ENCODE measurements at places on chromosomes 7 and 10. TPM values are rescaled to one million over a fixed set of nuclear protein-coding genes. Genes with fewer than 3 reads are reported as not detected.

The TAS2R40 gene
- not detected for total RNA-seq

DNA sequence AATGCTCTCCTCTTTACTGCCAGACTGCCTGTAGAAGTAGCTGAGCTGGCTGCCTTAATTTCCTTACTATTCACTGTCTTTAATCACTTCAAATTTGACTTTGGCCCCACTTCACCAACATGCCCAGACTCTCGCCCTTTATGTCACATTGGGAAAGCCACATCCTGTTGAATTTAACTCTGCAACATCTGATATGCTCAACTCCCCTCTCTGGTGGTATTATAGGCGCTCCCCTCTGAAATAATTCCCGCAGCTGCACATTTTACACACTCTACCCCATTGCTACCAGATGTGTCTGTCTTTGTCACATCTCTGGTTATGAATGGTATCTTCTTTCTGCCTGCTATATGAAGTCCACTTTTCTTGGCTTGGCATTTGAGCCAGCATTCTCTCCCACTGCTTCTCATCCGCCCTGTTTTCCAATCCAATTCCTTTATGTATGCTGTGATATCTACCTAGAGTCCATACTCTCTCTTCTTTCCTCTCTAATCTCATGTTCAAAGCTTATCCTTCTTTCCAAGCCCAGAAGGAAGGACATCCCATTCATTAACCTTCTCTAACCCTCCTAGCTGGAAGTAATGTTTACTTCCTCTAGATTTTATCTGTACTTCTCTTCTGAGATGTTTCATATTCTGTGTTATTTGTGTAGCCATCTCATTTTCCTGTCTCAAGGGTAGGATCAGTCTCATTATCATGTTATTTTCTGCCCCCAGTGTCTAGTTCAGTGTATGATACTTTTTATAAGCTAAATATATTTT lies 134.5 kb downstream of the ST7 start:
- no peak for DNase-seq

- no peak for DNase-seq
Measured at GRCh38 chr10:33819206-33819605, 484.7 kb upstream of the NRP1 start.

The MAP3K8 gene
- total RNA-seq, result 160 TPM

- DNase-seq, result no peak
Measured at GRCh38 chr7:158830211-158830723, 958 bp upstream of the ESYT2 start.

The OR2A5 gene
- not detected for total RNA-seq

GRCh38 chr10:75334720-75335119 lies 66.8 kb downstream of the ZNF503 start:
- DNase-seq, result no peak

DNA sequence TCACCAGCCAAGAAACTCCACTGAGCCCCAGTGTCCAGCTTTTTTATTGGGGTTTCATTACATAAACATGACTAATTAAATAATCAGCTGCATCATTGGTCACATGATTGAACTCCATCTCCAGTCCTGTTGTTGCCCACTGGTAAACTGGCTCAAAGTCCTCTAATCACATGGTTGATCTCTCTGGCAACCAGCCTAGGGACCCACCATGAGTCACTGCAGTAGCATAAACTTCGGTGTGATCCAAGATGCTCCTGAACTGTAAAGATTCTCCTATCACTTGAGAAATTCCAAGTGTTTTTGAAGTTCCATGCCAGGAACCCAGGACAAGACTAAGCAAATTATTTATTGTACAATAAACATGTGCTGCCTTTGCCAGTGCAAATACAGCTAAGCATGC lies 130.4 kb upstream of the AUTS2 start:
- DNase-seq, result no peak

DNA sequence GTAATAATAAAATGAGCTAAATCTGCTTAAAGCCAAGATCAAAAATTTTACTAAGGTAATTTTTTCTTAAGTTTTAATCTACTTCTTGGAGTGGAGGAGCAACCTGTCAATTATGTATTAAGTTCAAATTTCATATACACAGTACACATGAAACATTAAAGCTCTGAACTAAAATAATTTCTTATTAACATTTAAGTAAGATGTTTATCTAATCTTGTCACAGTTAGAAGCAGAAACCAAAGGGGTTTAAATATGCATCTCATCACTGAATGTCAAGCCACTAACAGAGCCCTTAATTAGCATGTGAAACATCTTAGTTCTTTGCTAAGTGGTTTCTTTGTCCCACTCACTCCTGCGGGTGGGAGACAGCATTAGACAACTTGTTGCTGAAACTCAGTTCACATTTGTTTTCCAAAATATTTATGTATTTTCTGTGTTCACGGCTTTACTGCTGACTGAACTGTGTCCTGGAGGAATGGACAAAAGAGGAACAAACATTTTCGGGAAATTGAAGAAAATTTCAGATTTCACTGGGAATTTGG lies 130.9 kb upstream of the MBL2 start:
- no peak for DNase-seq

DNA sequence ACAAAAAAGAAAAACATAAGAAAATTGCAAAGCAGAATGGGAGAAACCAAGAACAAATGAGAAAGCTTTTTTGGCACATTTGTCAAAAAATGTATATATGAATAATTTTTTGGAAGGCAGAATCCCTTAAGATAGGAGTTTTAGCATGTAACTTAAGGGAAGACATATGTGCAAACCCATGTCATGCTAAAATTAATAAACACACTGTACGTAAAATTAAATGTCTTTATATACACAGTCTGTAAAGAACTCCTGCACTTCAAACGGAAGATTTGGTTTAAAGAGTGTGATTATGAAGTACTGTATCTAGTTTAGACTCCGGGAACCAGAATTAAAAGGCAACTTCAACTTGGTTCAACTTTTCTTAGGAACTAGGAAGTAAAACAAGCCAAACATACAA lies 369.9 kb upstream of the TEX47 start:
- no peak for DNase-seq

DNA sequence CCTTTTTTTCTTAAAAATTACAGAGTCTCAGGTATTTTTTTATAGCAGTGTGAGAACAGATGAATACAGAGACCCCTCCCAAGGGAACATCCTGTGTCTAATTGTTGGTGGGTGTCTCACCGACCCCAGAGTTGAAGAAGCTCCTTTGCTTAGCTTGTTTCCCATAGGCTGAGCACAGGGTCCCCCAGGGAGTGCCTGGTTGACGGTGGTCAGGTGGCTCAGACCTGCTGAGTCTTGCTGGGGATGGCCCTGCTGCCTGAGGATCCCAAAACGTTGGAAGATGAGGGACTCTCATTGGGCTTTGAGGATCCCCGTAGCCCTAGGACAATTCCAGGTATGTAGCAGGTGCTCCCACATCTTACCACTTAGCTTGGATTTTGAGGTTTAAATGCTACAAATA lies 19.5 kb downstream of the SCART1 start:
- no peak for DNase-seq

DNA sequence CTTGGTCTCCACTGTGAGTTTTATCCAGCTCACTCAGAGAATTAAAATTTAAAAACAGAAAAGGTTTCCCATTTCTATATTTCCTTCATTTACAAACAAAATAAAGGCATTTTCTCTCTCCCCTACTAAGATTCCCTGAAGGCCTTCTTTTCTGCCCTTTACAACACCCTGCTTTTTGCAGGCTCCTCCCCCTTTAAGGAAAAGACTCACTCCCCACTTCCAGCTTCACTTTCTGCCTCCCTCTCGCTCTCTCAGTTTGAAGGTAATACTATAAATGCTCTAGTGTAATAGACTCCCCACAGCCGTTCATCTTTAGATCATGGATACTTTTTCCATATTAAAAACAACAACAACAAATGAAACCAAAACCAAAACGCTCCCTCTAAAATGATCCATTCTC lies 53.3 kb downstream of the CDHR3 start:
- DNase-seq, result no peak

DNA sequence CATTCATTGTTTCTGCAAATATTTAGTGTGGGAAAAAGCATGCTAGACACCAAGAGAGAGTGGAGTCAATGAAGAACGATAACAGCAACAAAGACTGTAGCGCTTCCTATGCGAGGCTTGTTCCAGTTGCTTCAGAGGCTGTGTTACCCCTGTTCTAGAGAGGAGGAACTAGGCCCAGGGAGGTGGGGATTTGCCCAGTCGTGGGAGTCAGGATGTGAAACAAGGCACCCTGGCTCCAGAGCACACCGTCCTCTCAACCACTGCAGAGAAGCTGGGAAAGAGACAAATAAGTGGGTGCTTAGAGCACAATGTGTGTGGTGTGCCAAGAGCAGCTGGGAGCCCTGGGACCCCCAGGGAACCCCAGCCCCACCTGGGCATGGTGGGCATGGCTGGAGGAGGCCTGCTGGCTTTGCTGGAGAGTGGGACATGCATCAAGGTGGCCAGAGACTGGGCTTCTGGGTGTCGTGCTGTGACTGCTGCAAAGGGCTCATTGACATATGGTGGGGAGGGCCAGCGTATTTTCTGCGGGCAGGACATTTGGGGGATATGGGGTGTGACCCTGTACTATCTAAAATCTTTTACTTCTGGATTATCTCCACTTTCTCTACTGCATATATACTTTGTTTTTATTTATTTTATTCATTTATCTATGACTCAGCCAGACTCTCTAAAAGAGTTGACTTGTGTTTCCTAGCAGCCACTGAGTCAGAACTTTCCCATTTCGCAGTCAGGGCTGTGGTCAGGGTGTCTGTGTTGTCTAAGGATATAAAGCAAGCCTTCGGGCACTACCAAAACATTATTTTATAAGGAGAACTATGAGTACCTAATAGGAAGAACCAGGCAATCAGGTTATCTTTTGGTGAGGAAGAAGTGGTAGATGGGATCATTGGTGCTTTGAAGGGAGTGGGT lies 95.4 kb downstream of the TCF7L2 start:
- no peak for DNase-seq

The PTPN20 gene
- 2.1 TPM for total RNA-seq
